T1000 (cell line): ENCODE measurements at places on chromosomes 6 and 20.

DNA sequence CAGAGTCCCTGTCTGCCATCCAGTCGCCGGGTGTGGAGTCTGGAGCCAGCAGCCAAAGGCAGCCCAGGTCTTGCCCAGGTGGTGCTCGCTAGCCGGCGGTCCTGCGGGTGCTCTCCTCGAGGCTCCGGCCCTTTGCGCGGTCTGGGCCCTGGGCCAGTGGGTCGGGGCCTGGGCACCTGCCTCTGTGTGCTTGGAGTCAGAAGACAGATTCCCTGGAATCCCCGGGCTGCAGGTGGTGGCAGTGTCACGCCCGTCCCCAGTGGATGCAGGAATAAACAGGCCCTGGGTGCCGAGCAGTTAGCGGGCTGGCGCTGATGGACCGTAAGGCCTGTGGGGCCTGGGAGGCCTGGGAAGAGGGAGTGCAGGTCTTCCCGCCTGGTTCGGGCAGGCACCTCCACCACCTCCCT lies 5.3 kb downstream of the SS18L1 start:
- no peak for DNase-seq

- no peak for DNase-seq
These were observed 81.7 kb downstream of the PREP start for GRCh38 chr6:105321207-105321606.

- DNase-seq, result no peak
These were observed 118.4 kb downstream of the GRM4 start for GRCh38 chr6:34027445-34027936.

- DNase-seq, result no peak
These were observed 57.5 kb downstream of the NCOA3 start for GRCh38 chr20:47559141-47559540.

DNA sequence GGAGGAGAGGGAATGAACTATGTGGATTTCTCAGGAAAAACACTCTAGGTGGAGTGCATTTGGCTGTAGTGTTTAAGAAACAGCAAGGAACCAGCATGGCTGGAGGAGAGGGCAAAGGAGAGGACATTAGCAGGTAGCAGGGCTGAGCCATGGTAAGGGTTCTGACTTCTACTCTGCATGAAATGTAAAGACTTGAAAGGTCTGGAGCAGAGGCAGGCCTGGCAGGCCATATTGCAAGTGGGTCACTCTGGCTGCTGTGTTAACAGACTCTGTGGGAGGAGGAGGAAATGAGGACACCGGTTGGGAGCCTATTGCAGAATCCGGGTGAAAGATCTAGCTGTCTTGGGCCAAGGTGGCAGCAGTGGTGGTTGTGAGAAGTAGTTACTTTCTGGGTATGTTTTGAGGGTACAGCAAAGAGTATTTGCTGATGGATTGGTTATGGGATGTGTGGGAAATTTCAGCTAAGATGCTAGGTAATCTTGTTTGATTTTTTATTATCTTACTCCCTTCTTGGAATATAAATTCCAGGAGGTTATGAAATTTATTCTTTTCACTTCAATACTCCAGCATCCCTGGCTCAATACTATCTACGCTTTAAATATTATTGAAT lies 115.9 kb upstream of the BCLAF1 start:
- DNase-seq, result no peak

GRCh38 chr6:36414481-36414880 lies 27.0 kb upstream of the ETV7 start:
- DNase-seq, result no peak

DNA sequence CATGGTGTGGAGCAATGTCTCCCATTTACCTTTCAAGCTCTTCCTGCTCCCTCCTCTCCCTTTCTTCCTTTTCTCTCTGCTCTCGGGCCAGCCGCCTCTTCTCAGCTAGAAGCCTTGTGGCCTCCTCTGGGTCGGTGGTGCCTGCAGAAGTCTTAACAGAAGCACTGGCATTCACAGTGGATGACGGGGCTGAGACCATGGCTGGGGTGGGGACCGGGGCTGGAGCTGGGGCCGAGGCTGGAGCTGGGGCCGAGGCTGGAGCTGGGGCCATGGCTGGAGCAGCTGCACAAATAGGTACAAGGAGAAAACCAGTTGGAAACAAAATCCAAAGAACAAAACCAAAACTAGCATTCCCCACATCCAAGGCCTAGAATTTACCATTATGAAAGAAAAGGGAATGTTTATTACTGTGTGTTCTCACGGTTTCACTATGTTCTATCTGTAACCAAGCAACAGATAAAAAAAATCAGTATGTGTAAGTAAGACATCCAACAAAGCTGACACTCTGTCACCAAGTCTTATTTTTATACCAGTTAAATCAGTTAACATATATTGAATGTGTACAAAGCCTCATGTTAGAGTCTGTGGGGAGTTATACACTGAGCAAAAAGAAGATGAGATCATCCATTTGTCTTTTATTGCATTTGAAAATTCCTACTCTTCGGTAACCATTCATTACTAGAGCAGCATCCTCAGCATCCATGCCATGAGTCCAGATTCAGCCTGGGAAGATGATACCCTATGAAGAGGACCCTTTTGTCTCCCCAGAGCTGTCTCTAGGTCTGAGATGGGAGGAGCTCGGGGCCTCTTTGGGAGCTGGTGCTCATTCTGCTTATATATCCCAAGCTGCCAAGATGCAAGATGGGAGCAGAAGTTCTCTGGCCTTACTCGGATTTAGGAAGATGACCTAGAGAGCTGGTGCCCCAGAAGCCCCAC lies 73.0 kb upstream of the BCLAF1 start:
- no peak for DNase-seq

GRCh38 chr6:150876598-150876997 lies 11.1 kb downstream of the MTHFD1L start:
- no peak for DNase-seq

GRCh38 chr6:170178561-170179477 lies 112.1 kb downstream of the DLL1 start:
- no peak for DNase-seq

- DNase-seq, result no peak
These were observed 211.0 kb downstream of the MOXD1 start for GRCh38 chr6:132190097-132190814.

- DNase-seq, result peak; percentile 91
These were observed 3.5 kb downstream of the PIGT start for GRCh38 chr20:45419188-45420091.

- no peak for DNase-seq
These were observed 93.3 kb downstream of the PERP start for GRCh38 chr6:138013959-138014358.

DNA sequence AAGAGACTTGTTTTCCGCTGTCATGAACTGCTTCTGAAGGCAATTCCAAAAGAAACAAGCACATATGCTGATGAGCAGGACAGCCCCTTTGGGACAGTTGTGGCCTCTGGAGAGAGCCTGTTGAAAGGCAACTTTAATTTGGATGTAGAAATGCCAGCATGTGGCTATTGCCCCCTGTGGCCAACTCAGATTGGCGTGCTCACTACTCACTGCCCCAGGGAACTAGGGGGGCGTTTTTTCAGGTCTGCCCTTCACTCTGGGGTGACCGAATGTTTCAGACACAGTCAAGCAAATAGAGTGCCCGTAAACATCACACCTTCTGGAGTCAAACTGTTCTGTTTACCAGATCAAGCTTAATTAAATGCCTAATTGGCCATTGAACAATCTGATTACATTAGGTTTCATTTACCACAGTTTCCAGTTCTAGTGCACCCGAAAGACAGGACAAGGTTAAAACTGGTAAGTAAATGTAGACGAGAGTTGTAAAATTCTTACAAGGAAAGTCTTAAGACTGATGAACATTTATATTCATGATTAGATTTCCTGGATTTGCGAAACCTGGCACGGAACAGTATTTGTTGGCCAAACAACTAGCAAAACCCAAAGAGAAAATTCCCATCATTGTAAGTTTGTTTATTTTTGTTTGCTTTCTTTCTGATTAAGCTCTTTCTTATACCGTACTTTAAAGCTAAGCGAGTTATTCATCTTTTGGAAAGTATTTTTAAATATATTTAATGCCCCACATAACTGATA lies 75.9 kb upstream of the SYNJ2 start:
- no peak for DNase-seq

DNA sequence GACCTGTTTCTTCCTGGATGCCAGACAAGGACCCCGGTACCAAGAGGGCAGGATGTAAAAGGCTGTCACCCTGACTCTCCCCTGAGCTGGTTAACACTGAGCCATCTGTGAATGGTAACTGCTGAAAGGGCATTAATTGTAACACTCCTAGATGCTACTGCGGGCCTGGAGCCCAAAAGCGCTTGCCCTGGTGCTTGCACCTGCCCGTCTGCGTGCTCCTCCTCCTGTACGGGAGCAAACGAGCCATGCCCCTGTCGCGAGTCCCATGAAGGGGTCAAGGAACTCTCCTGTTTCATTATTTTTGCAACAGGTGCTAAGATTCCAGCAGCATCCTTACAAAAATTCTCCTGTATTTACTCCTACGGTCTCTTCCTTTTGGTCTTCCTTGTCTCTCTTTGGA lies 140.0 kb upstream of the LAMA2 start:
- no peak for DNase-seq

- no peak for DNase-seq
These were observed 58.3 kb downstream of the COL12A1 start for GRCh38 chr6:75147512-75147911.

DNA sequence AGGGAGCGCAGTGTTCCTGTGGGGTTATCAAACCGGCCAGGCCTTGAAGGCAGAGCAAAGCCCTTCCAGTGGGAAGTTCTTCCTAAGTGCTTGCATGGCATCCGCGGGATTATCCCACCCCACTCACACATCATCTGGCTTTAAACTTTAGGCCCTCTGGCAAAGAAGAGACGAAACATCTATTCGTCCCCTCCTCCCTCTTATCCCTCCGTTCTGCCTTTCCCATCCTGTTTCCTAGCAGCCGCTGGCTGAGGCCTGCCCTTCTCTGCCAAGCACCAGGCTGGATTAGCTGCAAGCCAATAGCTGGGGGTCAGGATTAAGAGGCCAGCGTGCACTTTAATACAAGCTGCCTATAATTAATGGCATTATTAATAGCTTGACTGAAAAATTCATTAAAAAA lies 621.0 kb downstream of the PKHD1 start:
- no peak for DNase-seq

DNA sequence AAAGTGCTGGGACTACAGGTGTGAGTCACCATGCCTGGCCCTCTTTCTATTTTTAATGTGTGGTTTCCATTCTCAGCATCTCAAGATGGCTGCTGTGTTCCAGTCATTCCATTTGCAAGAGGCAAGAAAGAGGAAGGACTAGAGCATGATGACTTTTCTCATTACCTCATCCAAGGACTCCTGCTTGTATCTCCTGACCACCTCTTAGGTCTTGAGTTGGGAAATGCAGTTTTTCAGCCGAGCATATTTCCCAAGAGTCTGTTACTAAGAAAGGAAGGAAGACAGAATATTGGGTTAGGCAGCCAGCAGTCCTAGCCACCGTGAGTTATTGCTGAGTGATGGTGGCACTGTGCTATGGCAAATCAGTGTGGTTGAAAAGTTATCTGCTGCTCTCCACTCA lies 108.4 kb upstream of the INSM1 start:
- no peak for DNase-seq

- DNase-seq, result no peak
These were observed 8.9 kb downstream of the BMP6 start for GRCh38 chr6:7734707-7735383.

DNA sequence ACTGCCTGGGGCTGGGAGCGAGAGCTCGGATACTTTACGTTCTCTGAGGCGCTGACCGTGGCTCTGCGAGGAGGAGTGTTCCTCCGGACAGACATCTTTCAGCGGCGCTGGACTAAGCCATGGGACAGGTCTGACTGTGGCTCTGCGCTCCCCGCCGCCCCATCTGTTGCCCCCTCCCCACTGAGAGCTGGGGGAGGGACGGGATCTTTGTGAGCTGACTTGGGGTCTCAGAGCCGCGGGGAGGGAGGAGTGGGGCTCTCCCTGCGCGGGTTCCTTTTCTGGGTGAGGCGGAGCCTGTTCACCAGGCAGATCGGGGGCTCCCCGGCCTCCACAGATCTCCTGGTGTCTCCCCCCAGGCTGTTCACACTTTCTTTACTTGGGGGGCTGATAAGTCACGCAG lies 11.3 kb upstream of the GATA5 start:
- DNase-seq, result no peak

DNA sequence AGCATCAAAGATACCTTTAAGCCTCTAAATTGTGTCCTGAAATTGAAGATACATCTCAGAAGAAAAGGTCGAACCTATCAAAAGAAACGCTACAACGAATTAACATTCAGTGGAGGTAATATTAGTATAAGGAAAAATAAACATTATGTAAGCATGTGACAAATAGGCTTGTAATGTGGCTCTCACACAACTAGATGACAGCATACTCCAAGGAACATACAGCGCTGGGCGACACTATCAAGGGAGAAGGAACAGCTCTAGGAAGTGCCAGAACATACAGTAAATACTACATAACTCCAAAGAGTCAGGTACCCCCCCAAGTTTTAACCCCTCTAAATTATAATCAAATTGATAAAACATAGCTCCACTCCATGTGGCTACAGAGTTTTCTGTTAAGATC lies 103.5 kb downstream of the LAMP5 start:
- DNase-seq, result no peak

- DNase-seq, result no peak
These were observed 40.0 kb upstream of the APCDD1L start for GRCh38 chr20:58555078-58555765.

DNA sequence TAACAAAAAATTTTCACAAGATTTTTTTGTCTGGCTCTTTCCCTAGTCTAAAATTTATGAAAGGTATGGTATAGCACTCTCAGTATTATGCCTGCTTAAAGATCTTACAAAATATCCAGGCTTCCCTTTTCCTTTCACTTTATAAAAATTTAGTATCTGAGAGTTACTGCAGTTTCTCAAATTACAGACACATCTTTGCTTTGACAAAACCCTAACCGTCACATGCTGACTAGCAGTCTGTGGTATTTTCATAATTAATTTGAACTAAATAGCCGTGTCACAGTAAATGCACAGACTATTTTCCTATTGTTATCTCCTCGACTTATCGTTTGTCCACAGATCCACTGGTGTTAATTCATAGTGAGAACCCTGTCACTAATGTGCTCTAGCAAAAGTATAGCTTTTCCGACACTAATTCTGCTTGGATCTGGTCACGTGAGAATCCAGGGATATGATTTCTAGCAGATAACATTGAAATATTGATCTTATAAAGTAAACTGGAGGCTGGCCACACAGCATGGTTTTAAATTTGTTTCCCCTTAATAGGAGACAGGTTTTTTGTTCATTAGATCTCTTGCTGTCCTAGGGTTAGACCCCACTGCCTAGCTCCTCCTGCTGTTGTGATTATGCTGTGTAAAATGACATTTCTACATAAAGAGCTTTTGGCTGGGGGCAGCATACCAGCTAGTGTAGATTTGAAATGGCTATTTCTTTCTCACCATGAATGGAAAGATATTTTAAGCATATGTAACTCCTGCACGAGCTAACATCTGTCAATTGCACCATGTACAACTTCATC lies 340.6 kb upstream of the SASH1 start:
- no peak for DNase-seq

DNA sequence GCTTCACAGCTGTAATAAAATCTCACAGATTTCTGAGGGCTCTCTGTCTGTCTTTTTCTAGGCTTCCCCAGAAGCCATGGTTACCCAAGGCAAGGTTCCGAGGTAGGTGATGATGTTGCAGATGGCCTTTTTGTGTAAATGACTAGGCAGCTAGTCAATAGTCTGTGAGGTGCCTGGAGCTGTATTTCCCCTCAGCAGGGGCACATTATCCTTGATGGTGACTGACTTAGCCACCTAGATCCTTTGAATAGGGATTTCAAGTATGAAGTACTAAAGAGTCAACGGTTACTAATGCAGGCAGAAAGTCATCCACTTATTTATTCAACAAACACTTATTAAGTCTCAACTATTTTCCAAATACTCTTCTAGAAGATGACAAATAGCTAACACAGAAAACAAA lies 49.3 kb upstream of the L3MBTL3 start:
- DNase-seq, result no peak
